ENCODE measurements at places on chromosomes 7 and 10. TPM values are rescaled to one million over a fixed set of nuclear protein-coding genes. Genes with fewer than 3 reads are reported as not detected.

NPY4R2 gene
- polyA plus RNA-seq, result 0.08 TPM

DPCD gene
- 23.1 TPM for polyA plus RNA-seq

EN2 gene
- polyA plus RNA-seq, result 0.18 TPM

H2BK1 gene
- polyA plus RNA-seq, result not detected

LEP gene
- polyA plus RNA-seq, result 0.36 TPM

PAX2 gene
- polyA plus RNA-seq, result 140 TPM

PRPS1L1 gene
- polyA plus RNA-seq, result not detected

GRCh38 chr7:32564542-32564941, 69.3 kb downstream of the AVL9 start:
- no peak for DNase-seq

GRCh38 chr10:49168831-49169500, 19.2 kb downstream of the TMEM273 start:
- no peak for DNase-seq

DNA sequence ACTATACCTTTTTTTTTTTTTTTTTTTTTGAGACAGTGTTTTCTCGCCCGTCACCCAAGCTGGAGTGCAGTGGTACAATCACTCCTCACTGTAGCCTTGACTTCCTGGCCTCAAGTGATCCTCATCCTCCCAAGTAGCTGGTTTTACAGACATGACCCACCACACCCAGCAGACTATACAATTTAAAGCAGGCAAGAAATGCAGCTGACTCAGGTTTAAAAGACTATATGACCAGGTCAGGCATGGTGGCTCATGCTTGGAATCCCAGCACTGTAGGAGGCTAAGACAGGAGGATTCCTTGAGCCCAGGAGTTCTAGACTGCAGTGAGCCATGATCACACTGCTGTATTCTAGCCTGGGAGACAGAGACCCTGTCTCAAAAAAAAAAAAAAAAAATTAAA, 89.5 kb upstream of the AUTS2 start:
- DNase-seq, result no peak

- DNase-seq, result no peak
Measured at GRCh38 chr7:136956232-136956631, 87.8 kb downstream of the CHRM2 start.

DNA sequence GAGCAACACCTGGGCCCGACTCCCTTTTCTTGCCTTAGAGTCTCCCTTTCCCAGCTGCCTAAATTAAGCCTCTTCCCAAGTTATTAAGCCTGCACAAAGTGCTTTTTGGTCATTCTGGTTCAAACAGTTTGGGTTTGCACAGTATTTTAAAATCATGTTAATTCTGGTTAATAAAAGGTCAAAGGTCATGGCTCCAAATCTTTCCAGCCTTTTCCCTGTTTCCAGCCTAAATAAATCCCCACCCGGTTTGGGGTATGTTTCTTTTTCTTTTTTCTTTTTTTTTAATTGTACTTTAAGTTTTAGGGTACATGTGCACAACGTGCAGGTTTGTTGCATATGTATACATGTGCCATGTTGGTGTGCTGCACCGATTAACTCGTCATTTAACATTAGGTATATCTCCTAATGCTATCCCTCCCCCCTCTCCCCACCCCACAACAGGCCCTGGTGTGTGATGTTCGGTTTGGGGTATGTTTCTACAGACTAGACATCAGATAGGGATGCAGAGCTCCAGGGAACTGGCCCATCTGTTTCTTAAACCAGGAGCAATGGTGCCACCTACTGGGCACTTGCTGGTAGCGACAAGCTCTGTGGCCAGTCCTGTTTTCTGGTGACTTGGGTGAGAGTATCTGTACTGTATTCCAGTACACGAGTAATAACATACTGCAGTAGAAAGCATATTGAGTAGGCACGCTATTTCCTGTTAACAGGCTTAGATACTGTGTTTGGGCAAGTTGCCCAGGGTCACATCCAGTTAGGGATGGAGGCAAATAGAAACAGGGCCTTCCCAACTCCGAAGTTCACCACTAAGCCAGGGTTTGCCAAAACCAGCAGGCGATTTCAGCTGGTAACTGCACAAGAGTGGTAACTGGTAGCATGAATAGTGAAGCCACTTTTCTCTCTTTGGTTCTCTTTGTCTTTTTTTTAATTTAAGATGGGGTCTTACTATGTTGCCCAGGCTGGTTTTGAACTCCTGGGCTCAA, 60.6 kb upstream of the TRIM8 start:
- DNase-seq, result peak; percentile 78

DNA sequence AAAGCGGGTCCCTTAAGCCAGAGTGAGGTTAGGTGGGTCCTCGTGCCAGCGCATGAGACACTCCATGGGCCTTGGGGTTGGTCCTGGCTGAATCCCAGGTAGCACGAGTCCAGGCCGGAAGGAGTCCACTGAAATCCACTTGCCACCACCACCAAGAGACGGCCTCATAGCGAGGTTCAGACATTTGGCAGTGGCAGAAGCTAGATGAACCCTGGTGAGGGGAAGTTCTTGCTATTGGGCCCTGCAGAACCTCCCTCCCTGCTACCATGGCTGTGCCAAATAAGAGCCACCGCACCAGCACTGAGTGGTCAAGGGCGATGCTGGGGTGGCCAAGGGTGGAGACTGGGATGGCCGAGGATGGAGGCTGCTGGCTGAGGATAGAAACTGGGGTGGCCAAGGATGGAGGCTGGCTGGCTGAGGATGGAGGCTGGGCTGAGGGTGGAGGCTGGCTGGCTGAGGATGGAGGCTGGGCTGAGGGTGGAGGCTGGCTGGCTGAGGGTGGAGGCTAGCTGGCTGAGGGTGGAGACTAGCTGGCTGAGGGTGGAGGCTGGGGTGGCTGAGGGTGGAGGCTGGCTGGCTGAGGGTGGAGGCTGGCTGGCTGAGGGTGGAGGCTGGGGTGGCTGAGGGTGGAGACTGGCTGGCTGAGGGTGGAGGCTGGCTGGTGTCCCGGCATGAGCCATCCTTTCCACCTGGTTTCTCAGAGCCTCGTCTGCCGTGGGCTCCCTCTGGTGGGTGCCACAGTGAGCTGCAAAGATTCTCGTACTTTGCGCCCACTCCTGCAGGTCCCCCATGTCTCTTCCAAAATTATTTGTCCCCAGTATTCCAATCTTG, 88.2 kb downstream of the ELFN1 start:
- no peak for DNase-seq

DNA sequence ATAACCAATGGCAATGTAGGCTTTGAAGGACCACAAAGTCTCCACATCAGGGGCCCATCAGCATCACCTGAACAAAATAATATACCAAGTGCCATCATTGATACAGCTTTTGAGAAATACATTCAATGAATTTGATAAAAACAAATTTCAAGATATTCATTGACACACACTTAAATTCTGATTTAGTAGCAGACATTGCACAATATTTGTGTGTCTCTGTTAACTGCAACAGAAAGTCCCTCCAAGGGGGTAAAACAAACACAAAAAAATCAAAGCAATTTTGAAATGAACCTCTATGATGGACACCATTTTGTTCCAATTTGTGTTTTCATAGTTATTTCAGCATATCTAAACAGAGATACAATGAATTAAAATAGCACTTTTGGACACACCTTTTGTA, 86.8 kb upstream of the RSU1 start:
- no peak for DNase-seq

DNA sequence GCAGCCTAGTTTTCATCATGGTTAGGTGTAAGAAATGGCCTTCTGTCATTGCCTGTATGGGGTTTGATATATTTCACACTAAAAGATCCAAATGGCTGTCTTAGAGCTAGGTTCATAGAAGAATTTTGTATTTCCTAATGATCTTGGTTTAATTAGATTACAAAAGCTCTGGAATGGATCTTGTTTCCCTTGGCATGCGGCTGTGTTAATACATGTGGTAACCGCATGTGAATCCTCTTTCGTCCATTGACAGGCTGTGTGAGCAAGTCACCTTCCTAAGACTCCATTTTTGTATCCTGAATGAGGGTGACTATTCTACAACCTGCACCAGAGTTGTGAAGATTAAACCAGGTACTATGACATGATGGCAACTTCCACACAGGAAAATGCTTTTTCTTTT, 12.4 kb upstream of the FZD1 start:
- DNase-seq, result no peak

- DNase-seq, result no peak
Measured at GRCh38 chr7:132311733-132312132, 264.5 kb downstream of the PLXNA4 start.

DNA sequence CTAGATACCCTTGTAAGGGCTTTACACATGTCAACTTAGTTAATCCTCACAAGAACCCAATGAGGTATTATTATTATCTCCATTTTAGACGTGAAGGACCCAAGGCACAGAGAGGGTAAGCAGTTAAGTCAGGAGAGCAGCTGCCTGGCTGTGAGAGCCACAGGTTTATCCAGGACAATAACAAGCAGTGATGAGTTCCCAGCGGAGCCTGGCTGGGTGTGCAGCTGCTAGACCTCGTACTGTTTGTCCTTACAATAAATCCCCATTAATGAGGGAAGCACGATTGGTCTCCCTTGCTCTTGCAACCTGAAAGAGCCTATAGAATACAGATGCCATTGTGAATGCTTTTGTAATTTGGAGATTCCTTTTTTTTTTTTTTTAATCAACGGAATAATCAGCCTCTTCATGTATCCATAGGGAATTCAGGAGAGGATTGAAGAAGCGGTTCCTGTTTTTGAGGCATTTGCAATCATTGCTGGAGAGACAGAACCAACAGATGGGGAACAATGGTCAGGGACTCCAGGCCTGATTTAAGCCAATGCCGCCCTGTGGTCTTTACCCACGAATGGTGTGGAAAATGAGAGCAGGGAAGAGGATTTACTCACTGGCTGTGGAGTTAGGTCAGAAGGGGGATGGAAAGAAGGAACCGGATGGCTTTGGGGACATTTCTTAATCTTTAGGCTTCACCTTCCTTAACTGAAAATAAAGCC, 12.3 kb upstream of the ASB4 start:
- no peak for DNase-seq

DNA sequence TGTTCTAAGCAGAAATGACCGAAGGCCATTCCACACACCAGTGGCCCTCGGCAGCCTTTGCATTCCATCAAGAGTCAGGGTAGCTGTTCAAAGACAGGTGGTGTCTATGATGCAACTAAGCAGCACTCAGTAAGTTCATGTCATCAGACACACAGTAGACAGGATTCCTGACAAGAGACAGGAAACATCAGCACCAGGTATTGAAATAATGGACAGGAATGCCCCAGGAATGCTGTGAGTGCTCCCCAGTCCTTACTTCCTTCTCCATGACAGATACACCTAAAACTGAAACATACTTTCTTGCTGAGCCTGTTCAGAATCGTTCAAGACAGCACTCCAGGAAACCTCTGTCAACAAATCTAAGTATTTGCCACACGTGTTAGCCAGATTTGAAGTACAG, 204.4 kb downstream of the TPST1 start:
- DNase-seq, result no peak

DNA sequence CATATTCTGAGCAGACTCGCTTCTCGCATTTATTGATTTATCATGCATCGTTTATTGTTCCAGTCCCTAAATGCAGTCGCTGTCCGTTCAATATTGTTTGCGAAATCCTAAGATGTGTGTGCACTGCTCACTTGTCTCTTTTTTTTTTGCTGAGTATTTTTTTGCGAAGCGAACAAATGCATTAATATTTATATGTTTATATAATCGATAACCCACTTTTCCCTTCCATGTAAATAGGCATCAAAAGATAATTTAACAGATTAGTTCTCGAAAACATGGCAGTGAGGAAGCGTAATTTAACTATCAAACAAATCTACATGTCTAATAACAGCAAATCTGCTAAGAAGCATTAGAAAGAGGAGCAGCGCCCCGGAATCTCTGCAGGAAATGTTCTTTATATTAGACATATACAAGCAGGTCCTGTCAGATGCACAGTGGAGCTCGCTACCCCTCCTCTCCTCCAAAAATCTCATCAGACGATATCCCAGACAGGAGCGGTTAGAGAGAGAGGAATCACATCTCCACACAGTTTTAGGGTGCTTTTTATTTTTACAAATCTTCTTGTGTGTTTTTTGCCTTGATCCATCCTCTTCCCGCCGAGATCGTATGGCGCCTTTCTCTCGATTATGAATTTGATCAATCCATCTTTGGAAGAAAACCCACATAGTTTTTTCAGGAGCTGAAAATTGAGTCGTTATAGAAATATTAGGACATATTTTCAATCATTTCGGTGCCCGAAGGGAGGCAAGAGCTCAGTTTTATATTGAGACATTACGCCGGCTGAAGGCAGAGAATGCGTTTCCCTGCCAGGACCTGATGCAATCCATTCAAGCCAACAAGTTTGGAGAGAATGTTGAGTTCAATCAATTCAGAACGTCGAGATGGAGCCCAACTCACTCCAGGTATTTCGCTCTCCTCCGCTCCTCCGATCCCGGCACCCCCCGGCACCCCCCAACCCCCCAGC, at the start of gene ARID5B:
Gene ARID5B, plus strand, starts transcription at position 871 of the 964 bp plus-strand sequence. Its CDS starts 11 bp downstream, at position 882.
- no peak for DNase-seq

DNA sequence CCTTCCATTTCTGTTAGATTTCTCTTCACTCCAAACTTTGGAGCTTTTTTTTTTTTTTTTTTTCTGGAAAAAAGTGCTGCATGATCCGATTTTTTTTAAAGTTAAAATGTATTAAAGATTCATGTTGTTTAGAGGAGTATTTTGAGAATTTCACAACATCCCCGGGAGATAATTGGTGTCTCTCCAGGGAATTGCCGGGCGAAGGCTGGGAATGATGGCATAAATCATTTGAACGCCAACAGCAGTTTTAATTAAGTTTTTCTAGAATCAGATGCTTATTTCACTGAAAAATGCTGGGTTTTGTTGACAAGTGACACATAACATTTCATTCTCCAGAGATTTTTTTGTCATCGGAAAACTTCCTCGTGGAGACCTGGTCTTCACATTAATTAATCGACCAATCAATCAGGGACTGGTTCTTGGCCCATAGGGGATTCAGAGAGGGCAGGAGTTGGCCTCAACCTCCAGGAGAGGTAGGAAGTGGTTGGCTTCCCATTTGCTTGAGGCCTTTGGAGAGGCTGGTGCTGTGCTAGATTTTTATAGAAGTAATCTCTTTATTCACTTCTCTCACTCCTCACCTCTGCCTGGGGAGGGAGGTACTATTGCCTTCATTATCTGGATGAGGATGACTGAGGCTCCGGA, 439.4 kb downstream of the TYW1 start:
- no peak for DNase-seq
